ENCODE measurements at places on chromosomes 11 and 22.

DNA sequence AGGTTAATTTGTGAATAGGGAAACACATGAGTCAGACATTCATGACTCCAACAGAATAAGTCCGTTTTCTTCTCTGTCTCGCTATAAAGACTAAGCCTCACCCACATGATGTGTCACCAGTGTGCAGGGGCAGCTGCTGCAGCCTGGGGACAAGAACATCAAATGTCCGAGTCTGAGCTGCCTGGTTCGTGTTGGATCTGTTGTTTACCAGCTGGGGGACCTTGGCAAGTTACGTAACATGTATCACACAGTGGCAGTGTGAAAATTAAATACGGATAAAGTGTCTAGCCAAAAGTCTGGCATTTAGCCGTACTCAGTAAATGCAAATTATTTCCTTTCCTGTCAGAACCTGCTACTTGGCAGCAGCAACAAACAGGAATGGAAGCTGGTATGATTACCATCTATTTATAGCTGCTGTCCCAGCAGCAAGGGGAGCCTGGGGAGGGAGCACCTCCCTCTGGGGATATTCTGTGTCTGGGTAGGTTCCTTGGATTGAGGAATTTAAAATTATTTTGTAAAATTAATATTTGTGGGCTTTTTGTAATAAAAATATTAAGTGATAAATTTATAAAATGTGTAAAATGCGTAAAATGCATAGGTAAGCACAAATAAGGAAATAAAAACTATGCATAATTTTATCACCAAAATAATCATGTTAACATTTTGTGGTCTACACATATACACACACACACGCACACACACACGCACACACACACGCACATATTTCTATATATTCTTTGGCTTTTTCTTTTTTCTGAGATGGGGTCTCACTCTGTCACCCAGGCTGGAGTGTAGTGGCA lies 1.3 kb upstream of the CLDN25 start:
- no peak for DNase-seq

DNA sequence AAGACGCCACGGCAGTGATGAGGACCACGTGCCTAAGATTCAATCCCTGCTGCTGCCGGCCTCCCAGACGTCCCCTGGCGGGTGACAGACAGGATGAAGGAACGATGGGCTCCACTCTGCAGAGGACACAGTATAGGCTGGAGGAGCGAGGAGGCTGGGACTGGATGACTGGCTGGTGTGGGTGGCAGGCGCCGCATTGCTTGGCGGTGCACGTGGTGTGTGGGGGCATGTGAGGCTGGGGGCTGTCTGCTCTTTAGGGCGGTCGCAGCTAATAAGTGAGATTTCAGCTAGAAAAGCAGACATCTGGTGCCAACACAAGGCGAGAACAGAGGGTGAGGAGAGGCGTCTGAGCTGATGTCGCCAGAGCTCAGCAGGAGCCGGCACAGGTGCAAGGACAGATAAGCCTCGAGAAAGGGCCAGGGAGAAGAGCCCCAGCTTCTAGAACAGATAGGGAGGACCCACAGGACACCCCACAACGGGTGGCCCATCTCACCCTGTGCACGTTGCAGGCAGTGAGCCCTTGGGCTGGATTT lies 33.2 kb downstream of the TSPAN4 start:
- no peak for DNase-seq

DNA sequence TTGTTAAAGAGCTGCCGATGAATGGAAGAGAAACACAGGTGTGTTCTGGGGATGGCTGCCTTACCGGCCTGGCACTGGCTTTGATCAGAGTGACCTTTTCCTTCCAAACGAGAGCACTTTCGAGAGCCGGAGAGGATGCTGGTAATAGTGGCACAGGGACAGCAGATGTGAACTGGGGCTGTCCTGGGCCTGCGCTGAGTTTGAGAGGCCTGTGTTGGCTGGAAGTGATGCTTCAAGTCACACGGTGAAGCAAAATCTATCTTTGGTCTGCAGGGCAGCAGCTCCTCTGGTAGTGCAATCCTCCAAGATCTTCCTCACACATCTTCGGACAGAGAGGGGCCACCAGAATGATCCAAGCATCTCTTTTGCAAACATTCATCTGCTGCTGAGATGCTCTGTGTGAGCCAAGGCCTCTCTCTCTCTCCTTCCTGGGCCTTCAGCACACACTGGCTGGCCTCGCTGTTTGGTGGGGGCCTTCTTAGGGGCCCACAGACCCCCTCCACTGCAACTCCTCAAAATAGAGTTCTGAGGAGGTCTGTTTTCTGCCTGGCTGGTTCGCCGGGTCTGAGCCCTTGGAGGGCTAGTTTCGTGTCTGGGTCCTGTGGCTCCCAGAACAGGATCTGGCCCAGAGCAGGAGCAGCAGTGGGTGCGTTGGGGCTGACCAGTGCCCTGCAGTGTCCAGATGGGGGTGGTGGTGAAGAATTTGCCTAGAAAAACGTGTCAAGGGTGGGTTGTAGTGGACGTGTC lies 6.4 kb downstream of the MPPED1 start:
- no peak for DNase-seq

GRCh38 chr22:38963872-38964271 lies 6.5 kb downstream of the APOBEC3A start:
- DNase-seq = no peak

DNA sequence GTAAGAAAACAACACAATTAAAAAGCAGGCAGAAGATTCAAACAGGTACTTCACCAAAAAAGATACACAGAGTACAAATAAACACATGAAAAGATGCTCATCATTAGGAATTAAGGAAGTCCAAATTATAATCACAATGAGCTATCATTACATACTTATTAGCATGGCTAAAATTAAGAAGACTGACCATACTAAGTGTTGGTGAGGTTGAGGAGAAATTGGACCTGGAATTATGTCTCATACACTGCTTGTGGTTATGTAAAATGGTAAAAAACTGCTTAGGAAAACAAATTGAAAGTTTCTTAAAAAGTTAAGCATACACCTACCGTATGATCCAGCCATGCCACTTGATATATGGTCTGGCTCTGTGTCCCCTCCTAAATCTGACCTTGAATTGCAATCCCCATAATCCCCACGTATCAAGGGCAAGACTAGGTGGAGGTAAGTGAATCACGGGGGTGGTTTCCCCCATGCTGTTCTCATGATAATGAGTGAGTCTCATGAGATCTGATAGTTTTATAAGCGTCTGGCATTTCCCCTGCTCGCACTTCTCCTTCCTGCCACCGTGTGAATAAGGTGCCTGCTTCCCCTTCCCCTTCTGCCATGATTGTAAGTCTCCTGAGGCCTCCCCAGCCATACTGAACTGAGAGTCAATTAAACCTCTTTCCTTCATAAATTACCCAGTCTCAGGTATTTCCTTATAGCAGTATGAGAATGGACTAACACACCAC lies 4.8 kb downstream of the SAAL1 start:
- no peak for DNase-seq

- no peak for DNase-seq
Observed at GRCh38 chr11:134719397-134719796, 307.4 kb upstream of the B3GAT1 start.

- DNase-seq = peak; percentile 21
Observed at GRCh38 chr22:32378707-32379272, 21.1 kb downstream of the RFPL3 start.

- no peak for DNase-seq
Observed at GRCh38 chr11:56624661-56625110, 10.0 kb upstream of the OR5M1 start.

DNA sequence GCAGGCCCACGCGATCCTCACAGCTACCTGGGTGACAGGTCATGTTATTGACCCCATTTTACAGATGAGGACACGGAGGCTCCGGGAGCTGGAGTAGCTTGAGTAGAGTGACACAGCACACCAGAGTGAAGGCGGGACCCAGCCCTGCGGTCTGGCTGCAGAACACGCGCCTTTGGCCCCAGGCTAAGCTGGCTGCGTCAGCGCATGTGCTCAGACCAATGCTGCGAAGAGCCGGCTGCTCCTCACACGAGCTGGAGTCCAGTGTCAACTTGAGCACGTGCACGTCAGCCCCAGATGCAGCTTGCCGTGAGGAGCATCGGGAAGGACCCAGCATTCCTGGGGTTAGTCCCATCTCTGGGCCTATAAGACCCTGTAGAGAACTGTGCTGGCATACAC lies 49.9 kb downstream of the SCUBE1 start:
- no peak for DNase-seq

GRCh38 chr22:23032658-23033057 lies 37.7 kb upstream of the GNAZ start:
- no peak for DNase-seq

- DNase-seq = no peak
Observed at GRCh38 chr11:21866781-21867180, 326.1 kb upstream of the ANO5 start.

DNA sequence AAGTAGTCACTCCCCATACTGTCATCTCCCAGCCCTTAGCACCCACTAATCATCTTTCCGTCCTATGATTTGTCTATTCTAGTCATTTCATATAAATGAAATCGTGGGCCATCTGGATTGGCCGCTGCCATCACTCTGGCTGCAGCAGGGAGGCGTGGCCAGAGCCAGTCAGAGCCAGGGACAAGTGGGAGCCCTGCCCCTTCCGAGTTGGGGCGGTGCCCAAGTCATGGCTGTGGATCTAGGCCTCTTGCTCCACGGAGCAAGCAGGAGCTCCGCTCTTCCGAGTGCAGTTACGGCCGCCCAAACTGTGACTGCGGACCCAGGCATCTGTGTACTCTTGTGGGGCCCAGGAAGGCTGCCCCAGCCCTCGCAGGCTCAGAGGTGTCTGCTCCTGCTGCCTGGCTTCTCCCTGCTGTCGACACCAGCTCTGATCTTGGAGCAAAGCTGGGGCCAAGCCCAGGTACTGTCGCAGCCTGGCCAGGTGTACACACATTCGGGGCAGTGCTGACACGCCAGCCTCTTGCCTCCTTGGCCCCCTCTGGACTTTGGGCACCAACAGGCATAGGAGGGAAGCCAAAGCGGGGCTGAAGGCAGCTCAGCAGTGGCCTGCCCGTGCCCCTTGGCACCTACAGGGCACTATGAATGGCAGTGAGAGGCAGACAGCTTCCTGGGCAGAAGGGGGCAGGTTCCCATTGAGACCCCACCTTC lies 8.4 kb downstream of the MRPL48 start:
- no peak for DNase-seq

DNA sequence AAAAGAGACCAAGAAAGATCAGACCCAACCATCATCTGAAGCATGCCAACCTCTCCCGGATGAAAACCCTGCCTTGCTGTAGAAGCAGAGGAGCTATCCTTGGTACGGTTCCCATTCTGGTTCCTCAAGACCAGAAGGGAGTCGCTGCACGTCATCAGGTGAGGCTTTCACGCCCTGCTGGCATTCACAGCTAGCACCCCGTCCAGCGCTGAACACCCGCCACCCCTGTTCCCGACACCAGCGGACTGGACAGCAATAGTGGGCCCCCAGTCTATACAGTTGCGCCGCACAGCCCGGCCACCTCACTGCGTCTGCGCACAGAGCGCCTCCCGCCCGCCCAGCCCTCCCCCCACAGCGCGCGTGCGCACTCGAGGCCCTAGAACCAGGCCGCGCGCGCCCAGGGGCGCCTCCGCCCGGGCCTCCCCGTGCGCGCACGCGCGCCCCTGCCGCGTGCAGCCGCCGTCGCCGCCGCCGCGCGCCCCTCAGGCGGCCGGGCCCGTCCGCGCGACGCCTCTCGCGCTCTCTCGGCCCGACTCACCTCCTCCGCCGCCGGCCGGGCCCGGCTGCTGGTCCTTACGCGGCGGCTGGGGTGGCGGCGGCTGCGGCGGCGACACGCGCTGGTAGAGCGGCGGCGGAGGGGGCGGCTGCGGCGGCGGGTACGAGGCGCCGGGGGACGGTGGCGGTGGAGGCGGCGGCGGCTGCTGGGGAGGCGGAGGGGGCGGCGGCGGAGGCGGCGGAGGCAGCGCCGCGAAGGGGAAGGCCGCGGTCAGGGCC lies 706 bp downstream of the SF1 start:
- DNase-seq = peak; percentile 86

- no peak for DNase-seq
Observed at GRCh38 chr11:9951807-9952206, 287.9 kb downstream of the SWAP70 start.

- no peak for DNase-seq
Observed at GRCh38 chr22:46714550-46714949, 23.5 kb downstream of the CERK start.

- peak; percentile 33 for DNase-seq
Observed at GRCh38 chr22:17085277-17086181, 729 bp downstream of the IL17RA start.

- DNase-seq = no peak
Observed at GRCh38 chr11:62919476-62919875, 1.7 kb downstream of the CHRM1 start.

DNA sequence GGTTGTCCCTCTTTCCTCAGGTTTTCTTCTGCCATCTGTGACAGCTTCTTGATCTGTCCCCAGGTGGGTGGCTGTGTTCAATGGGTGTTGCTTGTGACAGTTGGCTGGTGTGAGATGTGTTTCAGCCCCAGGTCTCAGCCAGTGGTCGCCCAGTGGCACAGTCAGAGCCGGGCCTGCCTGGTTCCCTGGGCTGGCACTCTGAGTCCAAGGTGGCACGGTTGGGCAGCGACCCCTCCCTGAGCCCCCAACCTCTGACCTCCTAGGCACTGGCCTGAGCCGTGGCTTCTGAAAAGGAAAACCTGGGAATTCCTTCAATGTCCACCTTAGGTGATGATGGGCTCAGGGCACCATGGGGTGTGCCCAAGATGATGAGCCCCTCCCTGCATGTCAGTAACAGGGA lies 14.0 kb upstream of the PRODH start:
- no peak for DNase-seq

- DNase-seq = no peak
Observed at GRCh38 chr11:13343067-13343466, 65.5 kb downstream of the BMAL1 start.

DNA sequence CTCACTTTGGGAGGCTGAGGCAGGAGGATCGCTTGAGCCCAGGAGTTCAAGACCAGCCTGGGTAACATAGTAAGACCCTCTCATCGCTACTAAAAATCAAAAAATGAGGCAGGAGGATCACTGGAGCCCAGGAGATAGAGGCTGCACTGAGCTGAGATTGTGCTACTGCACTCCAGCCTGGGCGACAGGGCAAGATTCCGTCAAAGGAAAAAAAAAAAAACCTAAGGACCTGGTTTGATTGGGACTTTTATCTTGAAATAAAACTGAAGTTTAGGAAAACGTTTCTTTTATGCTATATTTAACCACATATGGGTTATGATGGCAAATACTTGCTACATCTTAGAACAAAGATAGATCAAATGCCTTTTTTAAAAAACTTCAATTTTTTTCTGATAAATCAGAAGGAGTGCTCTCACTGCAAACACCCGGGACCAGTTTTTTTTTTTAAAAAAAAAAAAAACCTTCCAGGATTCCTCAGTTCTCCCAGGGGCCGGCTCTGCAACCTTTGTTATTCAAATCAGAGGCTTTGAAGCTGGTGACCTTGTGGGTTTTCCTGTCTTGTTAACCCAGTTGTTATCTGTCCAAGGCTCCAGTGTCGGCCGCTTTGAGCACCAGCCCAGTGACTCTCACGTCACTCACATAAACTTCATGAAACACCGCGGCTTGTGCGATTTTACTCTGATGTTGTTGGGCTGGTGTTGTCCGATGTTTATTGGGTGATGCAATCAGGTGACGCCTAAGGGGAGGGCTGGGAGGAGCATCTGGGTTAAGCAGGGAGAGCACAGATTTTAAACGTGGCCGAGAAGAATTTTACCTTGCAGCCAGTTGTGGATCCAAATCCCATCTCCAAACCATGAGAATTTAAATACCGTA lies 24.7 kb upstream of the SLC22A12 start:
- peak; percentile 66 for DNase-seq

Data from activated CD4-positive, alpha-beta memory T cell treated with anti-CD3 and anti-CD28 coated beads, Interleukin-2, amount 10 ng/mL, durations not matched to agents 7 days and 5 days (primary cell).